ENCODE measurements at places on chromosomes 1 and 21. TPM values are rescaled to one million over a fixed set of nuclear protein-coding genes. Genes with fewer than 3 reads are reported as not detected.

CLCNKA gene
- 0.47 TPM for total RNA-seq

FALEC gene
- not detected for total RNA-seq

ANKRD65 gene
- 3.0 TPM for total RNA-seq

TCHHL1 gene
- total RNA-seq, result not detected

TNFAIP8L2 gene
- total RNA-seq, result 4.0 TPM

RCSD1 gene
- total RNA-seq, result 95.7 TPM

LY9 gene
- 1.6 TPM for total RNA-seq

GRCh38 chr1:238060061-238060460, 169.3 kb upstream of the ZP4 start:
- H3K4me3 ChIP-seq, result no peak overlapping the region
- H3K27ac ChIP-seq, result no peak overlapping the region
- H3K4me1 ChIP-seq, result no peaks in the 10 kb centered on the region
- no peaks in the 10 kb centered on the region for H3K27me3 ChIP-seq
- no peaks in the 10 kb centered on the region for H3K36me3 ChIP-seq
- DNase-seq, result no peak

DNA sequence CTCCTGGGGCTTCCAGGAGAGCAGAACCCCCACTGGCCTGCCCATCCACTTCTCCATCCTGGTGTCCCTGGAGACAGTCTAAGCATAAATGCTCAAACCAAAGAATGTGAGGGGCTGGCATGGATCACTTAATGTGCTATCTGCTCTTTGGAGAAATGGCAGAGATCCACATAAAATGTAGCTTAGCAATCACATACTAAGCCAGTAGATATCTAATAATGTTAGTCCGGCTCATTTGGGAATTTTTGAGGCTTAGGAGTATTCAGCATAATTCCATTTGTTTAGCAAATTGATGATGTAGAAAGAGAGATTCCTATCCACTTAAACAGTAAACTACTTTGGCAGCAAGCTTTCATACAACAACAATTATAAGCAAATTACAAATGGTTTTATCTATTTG, 90.7 kb downstream of the TENT5C start:
- no peak for DNase-seq
- no peaks in the 10 kb centered on the region for H3K27me3 ChIP-seq
- no peak overlapping the region for H3K4me3 ChIP-seq
- H3K36me3 ChIP-seq, result no peaks in the 10 kb centered on the region
- H3K4me1 ChIP-seq, result no peaks in the 10 kb centered on the region
- H3K27ac ChIP-seq, result peak overlapping the region; percentile 64

GRCh38 chr1:74652711-74653139, 20.9 kb downstream of the ERICH3 start:
- no peak overlapping the region for H3K27ac ChIP-seq
- peak; percentile 54 for DNase-seq
- H3K36me3 ChIP-seq, result no peaks in the 10 kb centered on the region
- no peak overlapping the region for H3K4me3 ChIP-seq
- no peaks in the 10 kb centered on the region for H3K4me1 ChIP-seq

- no peaks in the 10 kb centered on the region for H3K4me1 ChIP-seq
- H3K36me3 ChIP-seq, result peaks cover 49% of the 10 kb centered on the region
- H3K27ac ChIP-seq, result no peak overlapping the region
- H3K27me3 ChIP-seq, result no peaks in the 10 kb centered on the region
- DNase-seq, result no peak
Measured at GRCh38 chr1:157136133-157136532, 2.1 kb downstream of the ETV3 start.

- DNase-seq, result no peak
- no peaks in the 10 kb centered on the region for H3K27me3 ChIP-seq
- no peaks in the 10 kb centered on the region for H3K36me3 ChIP-seq
- H3K4me1 ChIP-seq, result no peaks in the 10 kb centered on the region
Measured at GRCh38 chr1:10873189-10873588, 76.7 kb upstream of the CASZ1 start.

DNA sequence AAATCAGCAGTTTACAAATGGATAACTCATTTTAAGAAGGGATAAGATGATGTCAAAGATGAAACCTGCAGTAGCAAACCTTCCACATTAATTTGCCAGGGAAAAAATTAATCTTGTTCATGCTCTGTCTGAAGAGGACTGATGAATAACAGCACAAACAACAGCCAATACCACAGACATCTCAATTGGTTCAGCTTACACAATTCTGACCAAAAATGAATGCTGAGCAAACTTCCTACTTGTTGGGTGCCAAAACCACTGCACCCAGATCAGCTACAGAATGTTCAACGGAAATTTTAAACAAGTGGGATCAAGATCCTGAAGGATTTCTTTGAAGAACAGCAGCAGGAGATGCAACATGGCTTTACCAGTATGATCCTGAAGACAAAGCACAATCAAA, 98.3 kb downstream of the COQ8A start:
- no peaks in the 10 kb centered on the region for H3K4me1 ChIP-seq
- H3K27me3 ChIP-seq, result no peaks in the 10 kb centered on the region
- no peak for DNase-seq

GRCh38 chr1:7962014-7962335, 464 bp downstream of the PARK7 start:
- peak overlapping the region; percentile 93 for H3K4me3 ChIP-seq
- DNase-seq, result no peak
- peaks cover 40% of the 10 kb centered on the region for H3K36me3 ChIP-seq

GRCh38 chr1:161185282-161185682, 8.0 kb upstream of the B4GALT3 start:
- peak; percentile 7 for DNase-seq
- no peaks in the 10 kb centered on the region for H3K36me3 ChIP-seq
- H3K27me3 ChIP-seq, result no peaks in the 10 kb centered on the region
- H3K27ac ChIP-seq, result peak overlapping the region; percentile 64
- peaks cover 7% of the 10 kb centered on the region for H3K4me1 ChIP-seq
- H3K4me3 ChIP-seq, result no peak overlapping the region

GRCh38 chr1:24984800-24985522, 54.9 kb upstream of the RUNX3 start:
- H3K4me1 ChIP-seq, result no peaks in the 10 kb centered on the region
- H3K36me3 ChIP-seq, result no peaks in the 10 kb centered on the region
- H3K27me3 ChIP-seq, result no peaks in the 10 kb centered on the region

GRCh38 chr1:161274874-161275273, 16.3 kb downstream of the PCP4L1 start:
- H3K36me3 ChIP-seq, result no peaks in the 10 kb centered on the region
- DNase-seq, result no peak
- no peaks in the 10 kb centered on the region for H3K27me3 ChIP-seq

DNA sequence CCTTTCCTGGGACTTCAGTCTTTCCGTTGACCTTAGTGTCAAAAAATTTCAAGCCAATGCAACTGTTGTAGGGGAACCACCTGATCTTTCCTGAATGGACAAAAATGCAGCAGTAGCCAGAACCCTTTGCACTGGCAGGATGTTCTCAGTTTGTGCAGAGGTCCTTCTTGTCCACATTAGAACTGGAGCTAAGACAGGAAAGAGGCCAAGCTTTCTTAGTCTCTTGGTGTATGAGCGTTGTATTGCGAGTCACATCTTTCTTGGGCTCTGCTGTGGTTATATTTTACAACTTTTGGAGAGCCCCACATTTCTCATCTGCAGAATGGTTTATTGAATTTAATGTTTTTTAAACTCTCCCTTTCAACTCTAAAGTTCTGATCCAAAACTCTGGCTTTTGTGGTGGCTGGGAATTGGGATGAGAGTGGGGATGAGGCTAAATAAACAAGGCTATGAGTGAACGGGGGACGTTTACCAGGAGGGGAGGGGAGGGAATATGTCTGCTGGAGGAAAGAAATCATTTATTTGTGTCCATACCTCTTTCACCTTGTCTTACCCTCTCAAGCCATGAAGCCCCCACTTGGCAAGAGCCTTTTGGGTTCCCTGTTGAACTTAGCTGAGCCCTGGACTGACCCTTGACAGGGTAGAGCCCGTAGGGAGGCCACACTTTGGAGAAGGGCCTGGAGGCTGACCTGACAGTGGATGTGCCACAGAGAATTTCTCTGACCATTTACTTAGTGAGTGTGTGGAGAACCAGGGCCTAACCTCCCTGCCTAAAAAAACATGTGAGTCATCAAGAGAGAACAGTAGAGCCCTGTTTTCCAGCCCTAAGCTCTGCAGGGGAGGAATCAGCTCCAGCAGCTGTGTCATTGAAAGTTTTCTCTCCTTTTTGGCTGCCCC, 586 bp downstream of the CHI3L2 start:
- H3K27ac ChIP-seq, result no peak overlapping the region
- no peaks in the 10 kb centered on the region for H3K27me3 ChIP-seq
- no peak overlapping the region for H3K4me3 ChIP-seq
- no peaks in the 10 kb centered on the region for H3K4me1 ChIP-seq
- no peaks in the 10 kb centered on the region for H3K36me3 ChIP-seq
- no peak for DNase-seq

DNA sequence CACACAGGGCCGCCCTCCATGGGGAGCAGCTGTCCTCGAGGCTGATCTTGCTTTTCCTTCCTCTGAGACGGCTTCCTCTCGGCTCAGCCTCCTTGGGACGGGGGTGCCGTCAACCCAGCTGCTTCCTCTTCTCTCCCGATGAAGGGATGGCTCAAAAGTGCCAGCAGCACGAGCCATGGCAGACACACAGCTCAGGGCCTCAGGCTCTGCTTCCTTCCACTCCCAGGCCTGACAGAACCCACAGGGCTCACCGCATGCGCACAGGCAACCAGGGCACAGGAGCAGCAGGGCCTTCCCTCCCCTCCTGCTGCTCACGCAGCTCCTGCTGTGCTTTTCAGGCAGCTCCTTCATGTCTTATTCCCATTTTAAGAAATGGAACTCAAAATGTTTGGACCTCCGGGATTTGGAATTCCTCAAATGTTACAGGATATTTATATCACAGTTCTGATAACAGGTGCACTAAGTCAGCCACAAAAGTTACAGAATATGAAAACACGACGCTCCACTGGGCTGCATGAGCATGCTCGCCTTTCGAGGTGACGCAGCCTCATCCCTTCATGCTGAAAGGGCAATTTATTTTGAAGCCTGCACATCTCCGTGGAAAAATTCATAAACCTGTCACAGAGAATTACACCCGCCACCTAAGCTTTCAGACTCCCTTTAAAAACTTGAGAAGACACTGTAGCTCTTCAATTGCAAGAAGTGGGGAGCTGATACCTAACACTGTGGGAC, 84.4 kb downstream of the HSF2BP start:
- no peak overlapping the region for H3K4me3 ChIP-seq
- H3K4me1 ChIP-seq, result peaks cover 7% of the 10 kb centered on the region
- H3K36me3 ChIP-seq, result no peaks in the 10 kb centered on the region
- no peaks in the 10 kb centered on the region for H3K27me3 ChIP-seq
- H3K27ac ChIP-seq, result no peak overlapping the region
- no peak for DNase-seq

GRCh38 chr21:44082648-44083440, 24.4 kb upstream of the PWP2 start:
- peaks cover 4% of the 10 kb centered on the region for H3K4me1 ChIP-seq
- H3K27ac ChIP-seq, result peak overlapping the region; percentile 89
- no peak for DNase-seq
- no peaks in the 10 kb centered on the region for H3K36me3 ChIP-seq
- H3K4me3 ChIP-seq, result no peak overlapping the region

- no peaks in the 10 kb centered on the region for H3K27me3 ChIP-seq
- no peak overlapping the region for H3K27ac ChIP-seq
- no peak overlapping the region for H3K4me3 ChIP-seq
- no peaks in the 10 kb centered on the region for H3K36me3 ChIP-seq
Measured at GRCh38 chr1:187027253-187027652, 198.5 kb downstream of the PLA2G4A start.

DNA sequence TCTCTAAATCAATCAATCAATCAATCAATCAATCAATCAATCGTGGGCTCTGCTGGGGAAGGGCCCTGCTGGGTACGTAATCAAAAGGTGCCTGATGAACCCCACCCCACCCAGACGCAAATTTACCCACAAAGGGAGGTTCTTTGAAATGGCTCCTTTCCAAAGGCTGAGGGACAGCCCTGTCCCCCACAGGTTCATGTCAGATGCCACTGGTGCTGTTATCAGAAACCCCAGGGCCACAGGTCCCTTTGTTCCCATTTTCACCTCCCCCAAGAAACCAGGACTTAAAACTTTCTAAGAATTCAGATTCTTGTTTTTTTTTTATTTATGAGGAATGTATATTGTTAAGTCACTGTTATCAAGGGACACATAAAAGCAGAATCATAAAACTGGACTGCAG, 14.2 kb downstream of the CHRNB2 start:
- no peak overlapping the region for H3K27ac ChIP-seq
- peaks cover 86% of the 10 kb centered on the region for H3K36me3 ChIP-seq
- H3K4me3 ChIP-seq, result no peak overlapping the region
- DNase-seq, result no peak

DNA sequence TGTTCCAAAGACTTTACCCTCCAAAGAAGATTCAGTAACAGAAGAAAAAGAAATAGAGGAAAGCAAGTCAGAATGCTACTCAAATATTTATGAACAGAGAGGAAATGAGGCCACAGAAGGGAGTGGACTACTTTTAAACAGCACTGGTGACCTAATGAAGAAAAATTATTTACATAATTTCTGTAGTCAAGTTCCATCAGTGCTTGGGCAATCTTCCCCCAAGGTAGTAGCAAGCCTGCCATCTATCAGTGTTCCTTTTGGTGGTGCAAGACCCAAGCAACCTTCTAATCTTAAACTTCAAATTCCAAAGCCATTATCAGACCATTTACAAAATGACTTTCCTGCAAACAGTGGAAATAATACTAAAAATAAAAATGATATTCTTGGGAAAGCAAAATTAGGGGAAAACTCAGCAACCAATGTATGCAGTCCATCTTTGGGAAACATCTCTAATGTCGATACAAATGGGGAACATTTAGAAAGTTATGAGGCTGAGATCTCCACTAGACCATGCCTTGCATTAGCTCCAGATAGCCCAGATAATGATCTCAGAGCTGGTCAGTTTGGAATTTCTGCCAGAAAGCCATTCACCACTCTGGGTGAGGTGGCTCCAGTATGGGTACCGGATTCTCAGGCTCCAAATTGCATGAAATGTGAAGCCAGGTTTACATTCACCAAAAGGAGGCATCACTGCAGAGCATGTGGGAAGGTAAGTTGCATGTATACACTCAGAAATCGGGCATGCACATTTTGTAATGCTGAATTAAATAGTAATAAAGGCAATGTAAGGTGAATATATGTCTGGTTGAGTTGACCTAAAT, 97.2 kb downstream of the ZFYVE9 start:
- DNase-seq, result no peak
- no peaks in the 10 kb centered on the region for H3K27me3 ChIP-seq
- H3K4me1 ChIP-seq, result peaks cover 5% of the 10 kb centered on the region

GRCh38 chr1:115655306-115655663, 13.5 kb downstream of the VANGL1 start:
- H3K4me1 ChIP-seq, result no peaks in the 10 kb centered on the region
- no peaks in the 10 kb centered on the region for H3K27me3 ChIP-seq
- no peaks in the 10 kb centered on the region for H3K36me3 ChIP-seq
- no peak overlapping the region for H3K27ac ChIP-seq
- no peak for DNase-seq
- H3K4me3 ChIP-seq, result no peak overlapping the region

- H3K36me3 ChIP-seq, result no peaks in the 10 kb centered on the region
- no peaks in the 10 kb centered on the region for H3K4me1 ChIP-seq
- no peak overlapping the region for H3K27ac ChIP-seq
- H3K27me3 ChIP-seq, result no peaks in the 10 kb centered on the region
- H3K4me3 ChIP-seq, result no peak overlapping the region
Measured at GRCh38 chr1:56484695-56485094, 94.7 kb downstream of the PLPP3 start.
